Heart left ventricle (tissue), 16 donors: ENCODE measurements at places on chromosomes 6 and 20.

DNA sequence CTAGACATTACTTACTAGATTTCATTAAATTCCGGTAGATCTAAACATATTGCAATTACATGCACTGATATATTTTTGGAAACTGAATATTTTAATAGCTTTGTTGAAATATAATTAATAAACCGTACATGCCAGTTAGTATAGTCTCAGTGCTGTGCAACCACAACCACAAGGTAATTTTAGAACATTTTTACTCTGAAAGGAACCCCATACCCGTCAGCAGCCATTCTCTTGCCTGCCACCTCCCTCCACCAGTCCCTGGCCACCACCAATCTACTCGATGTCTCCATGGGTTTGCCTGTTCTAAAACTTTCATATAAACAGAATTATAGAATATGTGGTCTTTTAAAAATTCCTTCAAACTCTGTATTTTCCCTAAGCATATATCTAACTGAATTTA is 293.9 kb downstream of the THBS2 start:
- DNase-seq = no peak

DNA sequence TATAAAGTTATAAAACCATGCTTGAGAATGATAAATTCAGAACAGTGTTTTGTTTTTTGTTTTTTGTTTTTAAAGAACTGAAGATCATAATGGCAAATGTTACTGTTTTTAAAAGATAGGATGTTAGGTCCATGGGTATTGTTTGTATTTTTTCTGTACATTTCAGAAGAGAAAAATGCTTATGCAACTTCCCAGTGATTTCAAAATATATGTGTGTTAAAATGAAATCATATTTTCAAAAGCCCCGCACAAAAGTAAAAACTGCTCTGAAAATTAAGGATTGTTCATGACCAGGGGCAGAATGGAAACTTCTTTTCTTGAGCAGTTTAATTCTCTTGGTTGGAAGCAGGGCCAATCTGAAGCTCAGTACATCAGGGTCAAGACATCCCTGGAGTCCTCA is 109.2 kb upstream of the SIRPG start:
- no peak for DNase-seq

DNA sequence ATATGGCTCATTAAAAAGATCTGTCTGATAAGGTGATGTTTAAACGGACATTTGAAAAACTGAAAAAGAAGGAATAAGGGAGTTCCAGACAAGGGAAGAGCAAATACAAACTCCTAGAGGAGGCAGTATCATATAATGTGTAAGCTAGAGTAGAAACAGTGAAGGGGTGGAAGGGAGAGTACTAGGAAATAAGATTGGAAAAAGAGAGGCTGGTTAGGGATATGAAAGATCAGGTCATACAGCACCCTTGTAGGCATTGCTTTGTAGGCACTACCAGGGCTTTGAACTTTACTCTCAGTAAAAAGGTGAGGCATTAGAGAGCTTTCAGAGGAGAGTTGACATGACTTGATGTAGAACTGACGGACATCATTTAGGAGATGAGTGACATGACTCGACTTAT is 85.7 kb downstream of the MLIP start:
- no peak for DNase-seq

- no peak for DNase-seq
Observed at GRCh38 chr6:45643126-45643525, 265.4 kb upstream of the SUPT3H start.

GRCh38 chr6:144027932-144028587 is 20.0 kb upstream of the PLAGL1 start:
- DNase-seq = no peak

DNA sequence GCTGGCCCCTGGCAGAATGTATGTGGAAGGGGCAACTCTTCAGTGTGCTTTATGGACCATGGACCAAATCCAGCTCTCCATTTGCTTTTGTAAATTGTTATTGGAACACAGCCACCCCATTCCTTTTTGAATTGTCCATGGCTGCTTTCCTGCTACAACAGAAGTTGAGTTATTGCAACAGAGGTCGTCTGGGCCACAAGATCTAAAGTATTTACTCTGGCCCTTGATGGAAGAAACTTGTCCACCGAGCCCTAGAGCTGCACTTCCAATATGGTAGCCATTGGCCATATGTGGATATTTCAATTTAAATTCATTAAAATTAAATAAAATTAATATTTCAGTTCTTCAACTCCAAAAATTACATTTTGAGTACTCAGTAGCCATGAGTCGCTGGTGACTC is 543.5 kb downstream of the PTPRT start:
- no peak for DNase-seq

GRCh38 chr6:150639823-150640331 is 40.2 kb downstream of the PLEKHG1 start:
- no peak for DNase-seq

DNA sequence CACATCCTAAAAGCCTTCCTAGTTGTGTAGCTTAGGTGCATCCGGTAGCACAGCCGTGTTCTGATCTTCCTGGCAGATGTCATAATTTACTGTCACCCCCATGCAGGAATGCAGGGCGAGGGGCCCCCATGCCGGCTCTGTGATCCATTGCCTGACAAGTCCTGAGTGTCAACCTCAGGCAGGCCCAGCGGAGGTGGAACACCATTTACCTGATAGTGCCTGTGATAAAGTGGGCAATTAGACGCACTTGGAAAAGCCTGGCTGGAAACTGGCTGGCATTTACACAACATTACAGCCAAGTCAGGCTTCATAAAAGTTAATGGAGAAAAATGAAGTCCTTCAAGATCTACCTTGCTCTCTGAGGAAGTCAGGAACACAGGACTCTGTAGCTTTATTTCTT is 521.4 kb upstream of the JAG1 start:
- peak; percentile 55 for DNase-seq

DNA sequence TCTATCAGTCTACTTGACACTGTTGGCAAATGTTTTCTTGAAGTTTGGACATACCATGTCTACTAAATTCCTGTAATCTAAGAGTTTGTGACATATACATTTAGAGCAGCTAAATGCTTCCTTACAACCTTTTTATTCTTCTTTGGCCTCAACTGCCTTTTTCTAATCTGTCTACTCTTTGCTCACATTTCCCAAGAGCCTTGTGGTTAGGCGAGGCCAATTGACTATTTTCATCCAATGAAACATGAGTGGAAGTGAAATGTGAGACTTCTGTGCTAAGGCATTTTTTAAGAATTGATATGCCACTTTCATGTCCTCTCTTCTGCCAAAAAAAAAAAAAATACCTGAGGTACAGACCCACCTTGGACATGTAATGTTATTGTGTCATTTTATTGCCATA is 158.2 kb upstream of the MCHR2 start:
- no peak for DNase-seq

GRCh38 chr20:31862506-31862905 is 7.8 kb downstream of the DUSP15 start:
- DNase-seq = no peak

- no peak for DNase-seq
Observed at GRCh38 chr6:163984124-163984936, 569.8 kb downstream of the QKI start.

- DNase-seq = no peak
Observed at GRCh38 chr20:16405254-16405653, 168.0 kb downstream of the KIF16B start.

- peak; percentile 78 for DNase-seq
Observed at GRCh38 chr6:105601541-105602236, 198.8 kb upstream of the PREP start.

DNA sequence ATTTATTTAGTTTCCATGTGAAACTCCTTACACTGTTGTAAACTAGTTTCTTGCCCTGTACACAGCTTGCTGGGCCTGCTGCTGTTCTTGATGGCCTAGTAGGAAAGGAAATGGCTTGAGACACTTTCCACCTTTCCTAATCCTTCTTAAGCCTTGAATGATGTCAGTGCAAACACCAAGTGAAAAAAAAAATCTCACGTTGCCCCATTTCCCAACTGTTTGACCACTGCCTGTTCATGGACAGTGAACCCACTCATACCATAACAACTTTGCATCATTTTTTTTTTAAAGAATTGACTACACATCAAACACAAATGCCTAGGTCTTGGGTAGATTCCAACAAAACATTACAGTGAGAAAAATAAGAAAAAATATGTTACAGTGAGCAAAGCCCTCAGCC is 653.6 kb upstream of the FLRT3 start:
- no peak for DNase-seq
